ENCODE measurements at places on chromosomes 7 and 10. TPM values are rescaled to one million over a fixed set of nuclear protein-coding genes. Genes with fewer than 3 reads are reported as not detected.

LRRC18 gene
- not detected for total RNA-seq

SLC13A1 gene
- total RNA-seq = not detected

VSIR gene
- 65.3 TPM for total RNA-seq

MNX1 gene
- total RNA-seq = not detected

GRCh38 chr10:78476156-78476555 is 442.5 kb downstream of the RPS24 start:
- DNase-seq = no peak

DNA sequence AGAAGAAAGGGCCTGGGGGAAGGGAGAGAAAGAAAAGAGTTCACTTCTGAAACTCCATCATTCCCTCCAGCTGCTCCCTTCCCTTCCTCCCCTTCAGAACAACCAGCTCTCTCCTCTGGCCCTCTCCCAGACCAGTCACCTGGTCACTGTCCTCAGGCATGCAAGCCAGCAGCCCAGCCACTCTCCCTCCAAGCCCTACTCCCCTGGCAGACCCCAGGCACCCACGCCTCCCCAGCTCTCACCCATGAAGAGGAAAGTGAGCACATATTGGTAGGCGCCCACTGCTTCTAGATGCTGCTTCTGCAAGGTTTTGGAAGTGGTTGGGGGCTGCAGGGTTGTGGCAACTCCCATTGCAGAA is 353 bp downstream of the MOGAT3 start:
- DNase-seq = no peak

DNA sequence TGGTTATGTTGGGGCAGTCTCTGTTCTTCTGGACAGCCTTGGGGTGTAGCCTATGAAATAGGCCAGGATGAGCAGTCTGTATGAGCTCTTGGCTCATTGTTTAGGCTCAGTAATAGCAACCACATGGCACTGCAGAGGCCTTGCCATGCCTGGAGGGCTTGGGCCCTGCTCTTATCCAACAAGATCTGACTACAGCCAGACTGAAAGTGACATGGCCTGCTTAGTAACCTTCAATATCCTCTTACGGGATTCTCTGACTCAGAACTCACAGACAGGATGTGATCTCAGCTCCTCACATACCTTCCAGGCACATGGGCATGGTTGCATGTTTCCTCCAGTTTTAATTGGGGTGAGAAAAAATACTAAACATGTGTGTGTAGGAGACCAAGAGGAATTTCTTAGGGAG is 289.3 kb downstream of the PTEN start:
- DNase-seq = no peak

Measured in left cardiac atrium (tissue), 4 donors.